ENCODE measurements at places on chromosomes 4 and X. TPM values are rescaled to one million over a fixed set of nuclear protein-coding genes. Genes with fewer than 3 reads are reported as not detected.

MAGEE1 gene
- total RNA-seq = 4.3 TPM

PGAM4 gene
- not detected for total RNA-seq

POU3F4 gene
- total RNA-seq = not detected

CORIN gene
- total RNA-seq = 24.0 TPM

GUCY1A1 gene
- 103 TPM for total RNA-seq

BST1 gene
- total RNA-seq = 1.8 TPM

PRRG3 gene
- 5.7 TPM for total RNA-seq

PITX2 gene
- total RNA-seq = not detected

STOX2 gene
- 19.6 TPM for total RNA-seq

CCKAR gene
- not detected for total RNA-seq

CXCL8 gene
- not detected for total RNA-seq

IL1RAPL1 gene
- 2.9 TPM for total RNA-seq

GPR143 gene
- 0.31 TPM for total RNA-seq

UGT2B15 gene
- not detected for total RNA-seq

ANOS1 gene
- 3.4 TPM for total RNA-seq

CTAG1B gene
- total RNA-seq = not detected

UGT8 gene
- total RNA-seq = not detected

TMEM154 gene
- total RNA-seq = 1.4 TPM

SMARCA1 gene
- total RNA-seq = 24.6 TPM

PDGFRA gene
- 29.0 TPM for total RNA-seq

STATH gene
- total RNA-seq = not detected

WDR19 gene
- total RNA-seq = 8.2 TPM

SSX2B gene
- not detected for total RNA-seq

GCNA gene
- 1.4 TPM for total RNA-seq

RBM47 gene
- total RNA-seq = 2.0 TPM

MAGEB2 gene
- total RNA-seq = not detected

NEIL3 gene
- total RNA-seq = 0.09 TPM
